ENCODE measurements at places on chromosomes 11 and 22. TPM values are rescaled to one million over a fixed set of nuclear protein-coding genes. Genes with fewer than 3 reads are reported as not detected.

- H3K36me3 ChIP-seq, result no peaks in the 10 kb centered on the region
- H3K4me1 ChIP-seq, result no peaks in the 10 kb centered on the region
- DNase-seq, result no peak
- H3K27ac ChIP-seq, result no peak overlapping the region
Observed at GRCh38 chr11:47438721-47439120, 10.2 kb downstream of the RAPSN start.

DNA sequence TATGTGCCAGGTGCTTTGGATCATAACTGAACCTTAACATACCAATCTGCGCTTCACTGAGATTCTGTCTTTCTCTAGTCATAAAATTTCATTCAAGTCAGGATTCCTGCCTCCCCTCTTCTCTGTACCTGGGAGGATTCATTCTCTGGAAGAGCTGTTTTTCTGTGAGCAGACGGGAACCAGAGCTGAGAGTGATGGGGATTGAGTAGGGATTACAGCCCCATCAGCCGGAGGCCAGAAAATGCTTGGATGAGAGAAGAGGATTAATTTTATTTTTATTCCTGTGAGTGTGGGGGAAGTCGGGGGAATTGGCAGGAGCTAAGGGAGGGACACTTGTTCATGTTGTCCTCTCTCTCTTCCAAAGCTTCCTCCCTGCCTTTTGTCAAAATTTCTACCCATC lies 4.7 kb downstream of the STX3 start:
- no peaks in the 10 kb centered on the region for H3K27me3 ChIP-seq
- no peak overlapping the region for H3K4me3 ChIP-seq
- H3K27ac ChIP-seq, result no peak overlapping the region
- H3K36me3 ChIP-seq, result peaks cover 34% of the 10 kb centered on the region
- H3K4me1 ChIP-seq, result peaks cover 48% of the 10 kb centered on the region

DNA sequence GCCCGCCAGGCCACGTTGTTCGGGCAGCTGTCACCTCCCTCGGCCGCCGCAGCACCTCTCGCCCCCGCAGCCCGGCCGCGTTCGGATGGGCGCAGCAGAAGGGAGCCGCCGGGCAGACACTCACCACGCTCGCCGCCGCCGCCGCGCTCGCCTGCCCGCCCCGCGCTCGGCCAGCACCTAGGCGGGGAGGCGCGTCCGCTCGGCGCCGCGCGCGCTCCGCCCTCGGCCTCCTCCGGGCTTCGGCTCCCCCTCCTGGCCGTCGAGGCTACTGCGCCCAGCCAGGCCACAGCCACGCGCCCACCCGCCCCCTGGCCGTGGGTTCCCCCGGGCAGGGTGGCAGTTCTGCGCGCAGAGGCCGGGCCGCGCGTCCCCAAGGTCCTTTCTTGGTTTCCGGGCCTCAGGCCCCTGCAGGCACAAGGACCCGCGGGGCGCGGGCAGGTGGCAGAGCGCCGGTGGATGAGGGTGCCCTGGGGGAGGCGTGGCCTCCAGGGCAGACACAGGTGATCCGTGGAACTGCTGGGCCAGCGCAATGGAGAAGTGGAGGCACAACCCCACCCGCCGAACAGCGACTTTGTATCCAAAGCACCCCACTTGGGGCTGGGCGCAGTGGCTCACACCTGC lies at the start of gene SLC25A22:
SLC25A22 (minus strand) TSS at position 189 of the 621 bp plus-strand sequence. CDS start 3,275 bp downstream, outside the sequence.
- peak within 1 kb of the TSS; percentile 84 for H3K27ac ChIP-seq
- H3K4me1 ChIP-seq, result peaks cover 16% of the 10 kb centered on the region
- H3K4me3 ChIP-seq, result peak within 1 kb of the TSS; percentile 85
- DNase-seq, result peak; percentile 88

The LMO1 gene
- total RNA-seq, result not detected

The PGA4 gene
- not detected for total RNA-seq

DNA sequence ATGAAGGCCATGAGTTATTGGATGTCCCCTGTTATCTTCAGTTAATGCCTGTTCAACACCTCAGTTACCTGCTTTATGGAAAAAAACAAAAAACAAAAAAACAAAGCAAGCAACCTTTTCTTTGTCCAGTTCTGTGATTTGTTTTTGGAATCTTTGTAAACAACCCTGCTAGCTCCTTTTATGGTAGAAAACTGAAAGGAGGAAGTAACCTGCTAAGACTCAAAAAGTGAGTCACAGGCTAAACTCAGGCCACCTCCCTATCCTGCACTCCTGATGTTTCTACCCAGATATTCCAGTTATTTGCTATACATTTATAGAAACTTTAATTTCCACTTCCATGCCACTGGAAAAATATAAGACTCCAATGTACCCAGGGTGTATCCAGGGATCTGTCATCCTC lies 20.6 kb upstream of the TLCD5 start:
- peaks cover 40% of the 10 kb centered on the region for H3K27me3 ChIP-seq
- no peak overlapping the region for H3K4me3 ChIP-seq
- H3K4me1 ChIP-seq, result peaks cover 9% of the 10 kb centered on the region

The KRTAP5-2 gene
- total RNA-seq, result not detected

The INS gene
- not detected for total RNA-seq

- no peak for DNase-seq
- no peak overlapping the region for H3K27ac ChIP-seq
- H3K27me3 ChIP-seq, result peaks cover 26% of the 10 kb centered on the region
- no peaks in the 10 kb centered on the region for H3K36me3 ChIP-seq
- no peak overlapping the region for H3K4me3 ChIP-seq
Observed at GRCh38 chr11:12914400-12914912, 94.7 kb upstream of the RASSF10 start.

Data from activated CD8-positive, alpha-beta memory T cell treated with anti-CD3 and anti-CD28 coated beads, Interleukin-2, amount 10 ng/mL, durations not matched to agents 7 days and 5 days (primary cell).